ENCODE measurements at places on chromosomes 5 and 9.

GRCh38 chr9:128825923-128826700, 3.5 kb downstream of the SPOUT1 start:
- no peak overlapping the region for H3K27ac ChIP-seq
- no peaks in the 10 kb centered on the region for H3K27me3 ChIP-seq
- H3K4me3 ChIP-seq = no peak overlapping the region
- H3K36me3 ChIP-seq = no peaks in the 10 kb centered on the region
- peaks cover 11% of the 10 kb centered on the region for H3K4me1 ChIP-seq
- no peak for DNase-seq

GRCh38 chr5:158456756-158457155, 597.8 kb upstream of the CLINT1 start:
- no peaks in the 10 kb centered on the region for H3K4me1 ChIP-seq
- DNase-seq = no peak
- H3K36me3 ChIP-seq = no peaks in the 10 kb centered on the region
- no peak overlapping the region for H3K27ac ChIP-seq
- H3K4me3 ChIP-seq = no peak overlapping the region
- no peaks in the 10 kb centered on the region for H3K27me3 ChIP-seq

DNA sequence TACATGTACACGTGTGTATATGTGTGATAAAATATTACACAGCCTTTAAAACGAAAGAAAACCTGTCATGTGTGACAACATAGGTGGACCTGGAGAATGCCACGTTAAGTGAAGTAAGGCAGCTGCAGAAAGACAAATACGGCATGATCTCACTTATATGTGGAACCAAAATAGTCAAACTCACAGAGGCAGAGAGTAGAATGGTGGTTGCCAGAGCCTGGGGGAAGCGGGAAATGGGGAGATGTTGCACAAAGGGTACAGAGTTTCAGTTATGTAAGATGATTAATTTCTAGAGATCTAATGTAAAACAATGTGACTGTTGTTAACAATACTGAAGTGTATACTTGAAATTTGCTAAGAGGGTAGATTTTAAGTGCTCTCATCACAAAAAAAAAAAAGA, 34.8 kb downstream of the ADAMTS12 start:
- no peak overlapping the region for H3K4me3 ChIP-seq
- H3K27ac ChIP-seq = no peak overlapping the region
- DNase-seq = no peak
- H3K4me1 ChIP-seq = no peaks in the 10 kb centered on the region

DNA sequence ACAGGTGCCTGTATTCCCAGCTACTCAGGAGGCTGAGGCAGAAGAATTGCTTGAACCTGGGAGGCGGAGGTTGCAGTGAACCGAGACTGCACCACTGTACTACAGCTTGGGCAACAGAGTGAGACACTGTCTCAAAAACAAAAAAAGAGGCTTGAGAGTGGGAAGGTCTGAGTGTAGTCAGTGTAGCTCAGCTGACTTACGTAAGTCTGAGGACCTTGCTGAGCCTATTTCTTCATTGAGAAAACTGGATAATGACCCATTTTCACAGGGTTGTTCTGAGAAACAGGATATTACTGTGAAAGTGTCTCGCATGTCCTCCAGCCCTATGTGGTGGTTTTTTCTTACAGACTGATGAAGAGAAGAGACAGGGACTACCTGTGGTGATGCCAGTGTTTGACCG, 66.7 kb downstream of the WDR41 start:
- no peaks in the 10 kb centered on the region for H3K27me3 ChIP-seq
- H3K27ac ChIP-seq = peak overlapping the region; percentile 5
- no peak for DNase-seq
- H3K36me3 ChIP-seq = no peaks in the 10 kb centered on the region
- H3K4me1 ChIP-seq = no peaks in the 10 kb centered on the region
- no peak overlapping the region for H3K4me3 ChIP-seq

DNA sequence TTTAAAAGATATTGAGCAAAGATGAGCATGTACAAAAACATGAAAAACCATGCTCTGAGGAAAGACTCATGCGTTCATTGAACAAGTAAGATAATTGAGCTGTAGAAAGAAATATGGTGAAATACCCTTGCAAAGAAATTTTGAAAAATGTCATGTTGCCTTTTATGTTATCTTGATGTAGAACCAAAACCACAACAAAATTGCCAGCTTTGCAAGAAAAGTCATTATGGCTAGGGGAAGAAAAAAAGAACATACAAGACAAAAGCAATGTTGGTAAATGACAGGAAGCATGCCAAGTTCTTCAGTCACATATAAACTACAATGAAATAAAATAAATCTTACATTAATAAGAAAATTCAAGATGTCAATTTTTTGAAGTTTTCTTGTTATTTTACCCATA, 368.0 kb downstream of the IRX1 start:
- H3K4me1 ChIP-seq = no peaks in the 10 kb centered on the region
- no peak overlapping the region for H3K4me3 ChIP-seq
- peaks cover 2% of the 10 kb centered on the region for H3K27me3 ChIP-seq
- no peaks in the 10 kb centered on the region for H3K36me3 ChIP-seq
- DNase-seq = no peak

DNA sequence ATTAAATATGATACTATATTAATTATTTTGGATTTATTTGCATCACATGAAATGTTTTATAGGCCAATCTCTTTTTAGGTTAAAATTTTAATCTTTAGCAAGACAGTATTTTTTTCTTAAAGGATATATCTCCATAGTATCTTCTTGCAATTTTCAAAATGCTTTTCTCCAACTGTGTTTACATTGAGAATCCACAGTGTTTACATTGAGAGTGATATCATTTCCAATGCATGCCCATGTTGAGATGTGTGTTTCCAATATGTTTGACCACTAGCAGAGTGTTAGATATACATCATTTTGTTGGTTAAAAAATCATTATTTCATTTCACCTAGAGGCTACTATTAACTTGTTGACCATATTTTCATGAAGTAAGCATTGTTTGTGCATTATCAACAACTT, 17.3 kb downstream of the VCAN start:
- H3K4me1 ChIP-seq = no peaks in the 10 kb centered on the region
- DNase-seq = no peak
- no peak overlapping the region for H3K27ac ChIP-seq
- H3K27me3 ChIP-seq = no peaks in the 10 kb centered on the region
- H3K4me3 ChIP-seq = no peak overlapping the region

DNA sequence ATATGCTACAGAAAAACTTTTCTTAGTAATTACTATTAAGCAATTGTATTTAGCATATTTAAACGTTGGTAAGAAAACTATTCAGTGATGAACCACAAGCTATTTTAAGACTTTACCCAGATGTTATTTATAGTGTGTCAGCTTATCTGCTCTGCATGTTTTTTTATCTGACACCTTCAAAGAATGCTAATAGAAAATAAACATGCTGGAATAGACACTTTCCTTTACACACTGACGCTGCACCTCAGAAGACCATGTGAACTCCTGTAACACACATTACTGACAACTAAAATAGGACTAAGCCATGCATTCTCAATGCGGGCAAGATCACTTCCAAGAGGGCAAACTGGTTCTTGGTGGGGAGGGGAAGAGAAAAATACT, 38.3 kb downstream of the FNIP1 start:
- peaks cover 3% of the 10 kb centered on the region for H3K4me1 ChIP-seq
- H3K27ac ChIP-seq = no peak overlapping the region
- no peaks in the 10 kb centered on the region for H3K36me3 ChIP-seq
- H3K4me3 ChIP-seq = no peak overlapping the region
- no peak for DNase-seq
- H3K27me3 ChIP-seq = no peaks in the 10 kb centered on the region

DNA sequence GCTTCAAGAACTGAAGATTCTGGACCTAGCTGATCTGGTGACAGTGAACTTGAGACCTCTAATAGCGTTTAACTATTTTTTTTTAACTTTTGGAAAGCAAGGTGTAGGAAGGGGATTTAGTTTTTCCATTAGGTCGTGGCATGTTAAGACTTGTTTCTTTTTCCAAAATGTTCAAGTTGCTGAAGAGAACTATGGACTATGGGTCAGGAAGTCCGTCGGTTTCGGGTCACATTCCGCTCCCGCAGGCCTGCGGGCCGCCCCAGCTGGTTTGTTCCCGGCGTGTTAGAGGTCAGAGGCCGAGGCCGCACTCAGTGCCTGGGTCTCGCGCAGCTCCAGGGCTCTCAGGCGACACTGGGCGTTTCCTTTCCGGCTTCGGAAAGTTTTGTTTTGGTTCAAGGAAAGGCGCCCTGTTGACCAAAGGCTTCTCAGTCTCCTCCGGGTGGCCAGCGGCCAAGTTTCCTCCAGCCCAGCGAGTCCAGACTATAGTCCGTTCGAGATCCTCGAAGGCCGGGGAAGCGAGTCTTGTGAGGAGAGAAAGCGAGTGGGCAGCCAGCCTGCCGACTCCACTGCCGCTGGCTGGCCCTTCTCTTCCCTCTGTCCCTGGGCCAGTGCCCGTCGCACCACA, 586 bp upstream of the FCHO2 start:
- no peaks in the 10 kb centered on the region for H3K27me3 ChIP-seq
- peak overlapping the region; percentile 80 for H3K4me3 ChIP-seq
- no peaks in the 10 kb centered on the region for H3K4me1 ChIP-seq
- H3K36me3 ChIP-seq = no peaks in the 10 kb centered on the region
- peak overlapping the region; percentile 95 for H3K27ac ChIP-seq
- DNase-seq = no peak

DNA sequence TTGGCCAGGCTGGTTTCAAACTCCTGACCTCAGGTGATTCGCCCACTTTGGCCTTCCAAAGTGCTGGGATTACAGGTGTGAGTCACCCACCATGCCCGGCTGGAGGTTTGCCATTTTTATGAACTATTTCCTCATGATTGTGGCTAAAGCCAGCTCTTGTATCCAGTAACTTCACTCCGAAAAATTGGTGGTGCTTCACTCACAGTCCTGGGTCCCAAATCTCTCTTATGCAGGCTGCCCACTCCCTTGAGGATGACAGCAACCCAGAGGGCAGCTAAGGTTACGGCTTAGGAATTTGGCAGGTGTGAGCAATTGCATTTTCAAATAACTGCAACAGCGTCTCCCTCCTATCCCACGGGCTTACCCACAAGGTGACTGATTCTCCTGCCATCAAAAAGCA, 23.4 kb upstream of the FUBP3 start:
- no peaks in the 10 kb centered on the region for H3K27me3 ChIP-seq
- no peak overlapping the region for H3K27ac ChIP-seq
- no peaks in the 10 kb centered on the region for H3K4me1 ChIP-seq
- H3K36me3 ChIP-seq = no peaks in the 10 kb centered on the region
- DNase-seq = no peak

DNA sequence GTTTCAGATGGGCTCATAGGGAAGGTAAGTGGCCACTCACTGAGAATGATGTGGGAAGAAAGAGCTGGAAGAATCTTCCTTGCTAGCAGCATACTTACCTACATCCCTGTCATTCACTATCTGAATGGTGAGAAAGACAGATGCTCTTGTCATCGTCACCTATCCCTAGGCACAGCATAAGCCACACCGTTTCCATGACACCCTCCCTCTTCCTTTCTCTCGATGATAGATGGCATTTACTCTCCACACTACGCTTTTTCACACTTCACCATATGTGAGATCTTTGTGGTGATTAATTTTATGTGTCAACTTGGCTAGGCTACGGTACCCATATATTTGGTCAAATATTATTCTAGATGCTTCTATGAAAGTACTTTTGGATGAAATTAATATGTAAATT, 44.4 kb upstream of the FER start:
- H3K27me3 ChIP-seq = no peaks in the 10 kb centered on the region
- no peaks in the 10 kb centered on the region for H3K36me3 ChIP-seq
- no peaks in the 10 kb centered on the region for H3K4me1 ChIP-seq
- no peak overlapping the region for H3K27ac ChIP-seq
- DNase-seq = no peak

DNA sequence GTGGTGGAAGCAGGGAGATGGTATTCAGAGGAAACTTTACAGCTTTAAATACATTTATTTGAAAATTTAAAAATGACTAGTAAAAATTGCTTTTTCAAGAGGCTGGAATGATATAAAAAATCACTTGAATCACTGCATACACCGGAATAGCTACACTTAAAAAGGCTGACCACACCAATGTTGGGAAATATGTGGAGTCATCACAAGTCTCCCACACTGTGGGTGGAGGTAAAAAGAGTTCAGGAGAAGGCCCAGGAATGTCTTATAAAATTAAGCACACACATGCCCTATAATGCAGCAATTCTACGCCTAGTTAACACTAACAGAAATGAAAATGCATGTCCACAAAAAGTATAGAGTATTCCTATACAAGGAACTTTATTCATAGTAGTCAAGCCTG, 198.1 kb downstream of the ROR2 start:
- no peak for DNase-seq
- no peak overlapping the region for H3K27ac ChIP-seq
- no peak overlapping the region for H3K4me3 ChIP-seq
- H3K27me3 ChIP-seq = no peaks in the 10 kb centered on the region

GRCh38 chr9:90838581-90839154, 37.0 kb downstream of the SYK start:
- H3K27me3 ChIP-seq = no peaks in the 10 kb centered on the region
- no peak overlapping the region for H3K27ac ChIP-seq
- no peaks in the 10 kb centered on the region for H3K36me3 ChIP-seq
- DNase-seq = no peak
- no peaks in the 10 kb centered on the region for H3K4me1 ChIP-seq

GRCh38 chr9:131826966-131827525, 87.2 kb upstream of the RAPGEF1 start:
- no peak overlapping the region for H3K27ac ChIP-seq
- H3K4me1 ChIP-seq = no peaks in the 10 kb centered on the region
- DNase-seq = no peak
- H3K27me3 ChIP-seq = peaks cover 4% of the 10 kb centered on the region

GRCh38 chr5:115586525-115587146, 15.6 kb downstream of the TICAM2 start:
- H3K27ac ChIP-seq = no peak overlapping the region
- no peaks in the 10 kb centered on the region for H3K36me3 ChIP-seq
- H3K4me3 ChIP-seq = no peak overlapping the region
- DNase-seq = no peak
- H3K27me3 ChIP-seq = no peaks in the 10 kb centered on the region

DNA sequence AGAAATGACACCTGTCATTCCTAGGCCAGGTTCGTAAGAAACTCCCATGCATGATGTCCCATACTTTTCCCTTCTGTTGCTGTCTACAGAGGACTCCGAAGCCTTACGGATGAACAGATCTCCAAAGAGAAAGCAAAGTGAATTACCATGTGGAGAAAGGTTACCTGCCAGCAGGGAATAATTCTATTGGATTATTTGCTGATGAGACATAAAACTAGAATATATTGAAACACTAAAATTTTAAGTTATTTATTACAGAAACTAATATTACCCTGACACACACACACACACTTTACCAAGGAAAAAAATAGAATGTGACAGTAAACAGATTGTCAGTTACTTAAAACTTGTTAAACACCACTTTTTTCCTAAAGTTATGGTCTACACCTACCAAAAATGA, 452.7 kb upstream of the DAB2 start:
- no peak for DNase-seq
- no peaks in the 10 kb centered on the region for H3K4me1 ChIP-seq
- no peaks in the 10 kb centered on the region for H3K36me3 ChIP-seq
- no peak overlapping the region for H3K27ac ChIP-seq
- no peak overlapping the region for H3K4me3 ChIP-seq

DNA sequence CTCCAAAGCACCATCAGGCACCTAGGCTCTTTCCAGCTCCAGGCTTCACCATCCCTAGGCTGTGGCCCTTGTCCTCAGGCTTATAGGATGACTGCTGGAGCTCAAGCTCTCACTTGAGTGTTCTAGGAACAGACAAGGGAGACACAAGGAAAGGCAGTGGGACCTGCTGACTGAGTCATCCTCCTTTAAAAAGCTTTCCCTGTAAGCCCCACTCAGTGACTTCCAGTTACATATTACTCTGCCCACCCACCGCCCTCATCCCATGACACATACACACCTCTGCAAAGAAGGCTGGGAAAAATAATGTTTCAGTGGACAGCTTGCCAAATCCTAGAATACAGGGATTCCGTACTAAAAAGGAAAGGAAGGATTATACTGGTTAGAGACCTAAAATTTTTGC, 154.2 kb upstream of the ZNF366 start:
- no peaks in the 10 kb centered on the region for H3K36me3 ChIP-seq
- H3K4me3 ChIP-seq = no peak overlapping the region
- no peak overlapping the region for H3K27ac ChIP-seq
- no peak for DNase-seq
- H3K27me3 ChIP-seq = no peaks in the 10 kb centered on the region

Measured in prostate gland (tissue), 2 donors.